ENCODE measurements at places on chromosomes 7 and 10.

GRCh38 chr7:74582447-74583039 is 75.0 kb upstream of the GTF2I start:
- no peak for DNase-seq

GRCh38 chr7:155312633-155313032 is 15.0 kb downstream of the INSIG1 start:
- no peak for DNase-seq

- DNase-seq: no peak
These were observed at the start of gene DLX5 for GRCh38 chr7:97024209-97025129. TSS of gene DLX5 (minus strand) at chr7:97024831. CDS start at chr7:97024623, 208 bp downstream.

DNA sequence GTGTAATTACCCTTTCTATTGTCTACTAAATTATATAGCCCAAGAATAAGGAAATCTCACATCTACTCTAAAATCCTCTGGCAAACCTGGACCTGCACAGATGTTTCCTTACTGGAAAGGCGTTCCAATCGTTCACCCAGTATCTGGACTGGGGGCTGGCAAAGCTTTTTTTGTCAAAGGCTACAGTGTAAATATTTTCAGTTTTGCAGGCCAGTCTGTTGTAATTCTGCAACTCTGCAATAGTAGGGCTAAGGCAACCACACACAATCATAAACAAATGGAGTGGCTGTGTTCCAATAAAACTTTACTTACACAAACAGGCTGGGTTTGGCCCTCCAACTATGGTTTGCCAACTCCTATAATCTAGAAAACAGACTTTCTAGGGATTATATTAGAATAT is 56.2 kb downstream of the GLI3 start:
- no peak for DNase-seq

DNA sequence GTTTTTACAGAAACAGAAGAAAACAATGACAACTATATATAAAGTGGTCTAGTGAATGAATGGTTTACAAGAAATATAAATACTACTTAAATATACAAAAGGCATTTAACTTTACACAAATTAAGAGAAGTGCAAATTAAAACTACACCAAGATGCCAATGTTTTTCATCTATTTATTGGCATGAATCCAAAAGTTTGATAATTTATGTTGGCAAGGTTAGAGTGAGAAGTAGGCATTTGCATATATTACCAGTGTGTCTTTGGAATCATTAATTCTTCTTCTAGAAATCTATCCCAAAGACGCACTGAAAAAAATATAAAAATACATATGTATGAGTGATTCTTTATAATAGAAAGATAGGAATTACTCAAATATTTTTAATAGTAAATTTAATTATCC is 457.4 kb downstream of the MDFIC start:
- DNase-seq: no peak

GRCh38 chr10:13717936-13718772 is 131.4 kb downstream of the PRPF18 start:
- no peak for DNase-seq

- no peak for DNase-seq
These were observed 318.8 kb upstream of the IGFBP3 start for GRCh38 chr7:46239846-46240245.

GRCh38 chr10:22344781-22345300 is 455 bp upstream of the SPAG6 start:
- no peak for DNase-seq

- no peak for DNase-seq
These were observed 141.2 kb downstream of the WDR37 start for GRCh38 chr10:1197384-1197783.

DNA sequence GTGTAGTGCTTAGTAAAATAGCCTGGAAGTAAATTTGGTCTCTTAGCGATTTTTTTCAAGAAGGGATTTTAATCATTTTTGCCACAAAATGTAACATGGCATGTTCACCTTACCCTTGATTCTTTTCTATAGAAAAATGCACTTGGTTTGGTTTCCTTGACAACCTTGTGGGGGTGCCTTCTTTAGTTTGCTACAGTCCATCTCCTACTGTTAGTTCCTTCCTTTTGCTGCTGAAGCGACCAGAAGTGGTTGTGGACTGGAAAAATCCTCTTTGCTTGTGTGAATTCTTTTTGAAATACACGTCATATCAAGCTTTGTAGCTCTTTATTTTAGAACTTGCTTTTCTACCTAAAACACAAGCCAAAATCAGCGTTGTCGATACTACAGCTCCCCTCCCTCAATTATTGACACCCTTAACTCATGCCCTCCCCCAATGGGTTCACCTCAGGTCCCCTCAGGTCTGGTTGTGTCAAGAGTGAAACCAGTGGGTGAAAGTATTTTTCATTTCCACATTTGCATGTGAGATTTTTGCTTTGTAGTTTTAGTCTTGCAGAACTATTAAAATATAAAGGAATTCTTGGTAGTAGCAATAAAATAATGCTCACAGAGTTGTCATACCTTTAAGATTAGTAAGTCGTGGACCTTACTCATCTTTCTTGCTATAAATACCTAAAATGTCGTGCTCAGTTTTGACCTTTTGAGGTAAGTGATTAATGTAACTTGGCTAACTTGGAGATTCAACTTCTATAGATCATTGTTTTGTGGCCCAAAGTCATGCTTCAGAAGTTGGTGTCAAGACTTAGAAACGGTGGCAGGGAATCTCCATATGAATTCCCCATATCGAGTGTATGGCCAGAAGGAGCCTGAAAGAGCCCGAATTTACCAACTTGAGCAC is 1.5 kb downstream of the ACTR3B start:
- no peak for DNase-seq

DNA sequence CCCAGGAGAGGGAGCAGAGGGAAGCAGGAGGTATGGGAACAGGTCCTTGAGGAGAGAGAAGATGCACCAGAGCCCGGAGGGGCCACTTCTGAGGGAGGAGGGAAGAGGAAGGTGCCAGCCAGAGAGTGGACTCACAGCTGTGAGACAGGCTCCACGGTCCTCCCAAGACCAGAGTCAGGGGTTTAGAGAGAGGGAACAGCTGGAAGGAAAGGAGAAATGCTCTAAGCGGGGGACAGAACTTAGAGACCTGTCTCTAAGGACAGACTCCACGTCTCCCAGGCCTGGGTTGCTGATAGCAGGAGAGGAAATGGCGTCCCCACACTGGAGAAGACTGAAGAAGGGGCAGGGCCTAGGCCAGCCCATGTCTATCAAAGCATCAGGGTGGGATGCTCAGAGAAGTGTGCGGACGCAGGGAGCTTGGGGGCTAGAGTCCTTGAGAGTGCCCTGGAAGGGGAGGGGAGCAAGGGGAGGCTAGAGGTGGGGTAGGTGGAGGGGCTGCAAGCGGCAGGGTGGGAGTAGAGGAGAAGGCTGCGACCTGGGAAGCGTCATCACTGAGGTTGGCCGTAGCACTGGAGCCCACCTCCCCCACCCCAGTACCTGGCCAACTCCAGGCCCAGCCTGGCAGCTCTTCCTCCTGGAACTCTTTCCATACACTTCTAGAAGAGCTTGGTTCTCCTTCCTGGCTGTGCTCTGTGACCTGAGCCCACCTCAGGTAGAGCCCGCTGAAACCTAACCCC is 25.6 kb upstream of the GRID1 start:
- no peak for DNase-seq

- DNase-seq: no peak
These were observed 46.3 kb downstream of the PLEKHA8 start for GRCh38 chr7:30074422-30075030.
